ENCODE measurements at places on chromosomes 2 and 18. TPM values are rescaled to one million over a fixed set of nuclear protein-coding genes. Genes with fewer than 3 reads are reported as not detected.

- no peak for DNase-seq
Observed at GRCh38 chr18:48607056-48607984, 68.5 kb downstream of the CTIF start.

- no peak for DNase-seq
Observed at GRCh38 chr2:134705861-134706586, 12.8 kb downstream of the TMEM163 start.

UNC80 gene
- not detected for total RNA-seq

DNA sequence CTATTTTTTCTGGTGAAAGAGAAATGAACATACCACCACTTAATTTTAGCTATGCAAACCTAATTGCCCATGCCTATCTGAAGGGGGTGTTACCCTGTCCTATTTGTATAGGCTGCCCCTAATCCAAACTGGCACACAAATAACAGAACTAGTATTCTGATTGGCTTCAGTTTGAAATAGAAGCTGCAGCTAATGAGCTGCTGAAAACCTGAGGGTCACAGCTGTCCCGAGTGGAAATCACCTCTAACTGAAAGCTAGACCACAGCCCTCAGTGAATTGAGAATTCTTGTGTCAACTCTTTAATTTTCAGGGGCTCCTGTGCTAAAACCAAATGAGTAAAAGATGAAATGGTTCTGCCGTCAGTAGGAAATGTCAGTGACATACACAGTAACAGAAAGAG is 28.7 kb downstream of the CCDC141 start:
- DNase-seq: peak; percentile 50

SULT6B1 gene
- not detected for total RNA-seq

- DNase-seq: no peak
Observed at GRCh38 chr2:233297076-233297475, 10.5 kb upstream of the SAG start.

GRCh38 chr2:121469356-121469755 is 61.3 kb upstream of the RNU4ATAC start:
- no peak for DNase-seq

DNA sequence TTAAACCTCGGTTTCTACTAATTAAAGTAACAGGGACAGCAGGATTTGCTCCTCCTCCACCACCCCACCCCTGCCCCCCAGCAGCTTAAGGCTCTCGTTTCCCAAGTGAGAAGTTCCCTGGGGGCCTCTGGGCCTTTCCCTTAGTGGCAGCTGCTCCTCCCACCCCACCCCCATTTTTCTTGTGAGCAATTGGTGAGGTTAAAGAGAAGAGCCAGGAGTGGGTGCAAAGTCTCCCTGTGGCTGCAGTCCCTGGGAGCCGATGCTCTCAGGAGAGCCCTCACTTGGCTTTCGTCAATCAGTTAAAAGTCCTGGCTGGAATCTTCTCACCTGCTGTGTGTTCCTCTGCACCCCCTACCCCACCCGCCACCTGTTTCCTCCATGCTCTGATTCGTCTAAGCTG is 48.7 kb upstream of the AGAP1 start:
- no peak for DNase-seq

- DNase-seq: no peak
Observed at GRCh38 chr2:128783896-128784295, 465.2 kb upstream of the HS6ST1 start.

DNA sequence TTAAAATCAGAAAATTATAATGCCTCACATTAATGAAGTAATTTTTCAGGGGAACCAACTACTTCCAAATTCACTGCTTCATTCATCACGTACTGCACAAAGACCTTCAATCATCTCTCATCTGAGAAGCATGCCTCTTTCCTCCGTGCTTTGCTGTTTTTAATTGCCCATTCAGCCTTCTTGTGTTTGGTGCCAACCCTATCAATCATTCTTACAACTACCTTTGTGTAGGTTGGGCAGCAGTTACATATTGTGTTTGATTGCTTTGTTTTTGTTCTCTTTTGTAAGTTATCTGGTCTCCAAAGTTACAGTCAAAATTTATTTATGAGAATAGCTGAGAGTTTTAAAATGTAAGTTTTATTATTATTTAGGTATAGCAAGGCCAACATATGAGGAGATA is 549.0 kb upstream of the SLC8A1 start:
- DNase-seq: no peak

CHN1 gene
- total RNA-seq: 1.4 TPM

GRCh38 chr2:224666951-224667553 is 49.1 kb downstream of the CCDC195 start:
- peak; percentile 62 for DNase-seq
